Activated T-cell treated with anti-CD3 and anti-CD28 coated beads, Interleukin-2, amount 50 U/mL, for 72 hours (primary cell): ENCODE measurements at places on chromosomes 6 and 20. TPM values are rescaled to one million over a fixed set of nuclear protein-coding genes. Genes with fewer than 3 reads are reported as not detected.

GRCh38 chr6:33419580-33420490, at the start of gene SYNGAP1:
SYNGAP1 (plus strand) TSS chr6:33420065; CDS start chr6:33420265, 200 bp downstream.
- DNase-seq: peak; percentile 52

The CD24 gene
- 1.3 TPM for total RNA-seq

The SMLR1 gene
- total RNA-seq: not detected

- no peak for DNase-seq
Measured at GRCh38 chr6:65595540-65595939, 111.5 kb downstream of the EYS start.

The FARS2 gene
- total RNA-seq: 23.9 TPM

The CCM2L gene
- not detected for total RNA-seq

The TUBB2B gene
- total RNA-seq: 0.35 TPM

- DNase-seq: no peak
Measured at GRCh38 chr6:164013480-164014208, 599.1 kb downstream of the QKI start.

The HLA-DQA1 gene
- total RNA-seq: 2.2 TPM

DNA sequence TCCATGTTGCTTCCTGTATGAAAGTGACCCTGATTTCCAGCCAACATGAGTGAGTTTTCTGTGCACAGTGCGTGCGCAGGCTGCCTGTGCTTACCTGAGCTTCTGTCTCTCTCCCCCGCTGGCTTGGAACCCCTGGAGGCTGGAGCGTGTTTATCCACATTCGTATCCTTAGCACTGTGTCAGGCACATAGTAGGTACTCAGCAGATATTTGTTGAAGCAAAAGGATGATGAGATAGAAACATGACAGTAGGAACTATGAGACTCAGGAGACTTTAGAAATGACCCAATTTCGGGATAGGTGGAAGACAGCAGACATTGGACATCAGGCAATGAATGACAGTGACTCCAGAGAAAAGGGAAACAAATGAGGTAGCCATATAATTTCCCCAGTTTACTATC, 15.2 kb downstream of the TUBB2B start:
- DNase-seq: no peak

The FOXC1 gene
- total RNA-seq: 0.30 TPM

GRCh38 chr6:89989742-89990141, 95.5 kb downstream of the GJA10 start:
- DNase-seq: no peak

DNA sequence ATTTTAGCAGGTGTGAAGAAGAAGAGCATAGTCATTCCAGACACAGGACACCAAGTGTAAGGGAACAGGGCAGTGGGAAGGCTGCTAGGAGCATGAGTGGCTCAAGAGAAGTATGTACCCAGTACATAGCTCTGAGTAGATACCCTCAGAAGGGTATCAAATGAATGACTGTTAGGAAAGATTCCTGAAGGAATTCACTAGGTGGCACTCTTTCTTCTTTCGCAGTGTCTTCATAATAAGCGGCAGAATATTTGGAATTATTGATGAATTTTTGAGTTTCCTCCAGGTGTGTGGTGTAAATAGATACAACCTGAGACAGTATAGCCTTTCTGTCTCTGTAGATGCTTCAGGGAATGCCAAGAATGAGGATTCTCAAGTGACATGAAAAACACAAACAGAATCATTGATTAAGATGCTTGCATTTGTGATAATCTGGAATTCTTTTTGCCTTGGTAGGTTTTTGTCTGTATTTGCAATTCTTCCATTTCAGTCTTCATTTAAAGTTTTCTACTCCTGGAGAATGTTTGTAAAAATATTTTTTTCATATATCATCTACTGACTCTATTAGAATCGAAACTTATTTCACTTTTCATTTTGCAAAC, 264.3 kb upstream of the RIMS1 start:
- no peak for DNase-seq
